Stimulated activated CD8-positive, alpha-beta memory T cell treated with anti-CD3 and anti-CD28 coated beads, Interleukin-2, amount 100 ng/mL, for 1 hour (primary cell): ENCODE measurements at places on chromosomes 6 and 20.

DNA sequence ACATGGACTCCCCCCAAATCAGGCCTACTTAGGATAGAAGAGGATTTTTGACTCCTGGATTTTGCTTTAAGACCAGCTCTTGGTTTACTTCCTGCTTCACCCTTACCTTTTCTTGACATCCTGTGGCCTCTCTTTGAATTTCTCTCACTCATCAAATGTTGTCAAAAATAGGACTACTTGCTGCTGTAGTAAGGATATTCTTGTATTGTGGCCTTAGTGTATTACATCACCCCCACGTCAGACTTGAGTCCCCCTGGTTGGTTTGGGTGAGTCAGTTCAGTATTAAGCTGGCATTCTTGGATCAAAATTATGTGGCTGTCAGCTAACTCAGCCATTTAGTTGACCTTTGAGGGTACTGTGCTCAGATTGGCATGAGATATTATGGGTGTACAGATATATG, 1.1 kb downstream of the TPX2 start:
- no peak for DNase-seq

GRCh38 chr20:50398821-50399554, 111.2 kb upstream of the PTPN1 start:
- no peak for DNase-seq

DNA sequence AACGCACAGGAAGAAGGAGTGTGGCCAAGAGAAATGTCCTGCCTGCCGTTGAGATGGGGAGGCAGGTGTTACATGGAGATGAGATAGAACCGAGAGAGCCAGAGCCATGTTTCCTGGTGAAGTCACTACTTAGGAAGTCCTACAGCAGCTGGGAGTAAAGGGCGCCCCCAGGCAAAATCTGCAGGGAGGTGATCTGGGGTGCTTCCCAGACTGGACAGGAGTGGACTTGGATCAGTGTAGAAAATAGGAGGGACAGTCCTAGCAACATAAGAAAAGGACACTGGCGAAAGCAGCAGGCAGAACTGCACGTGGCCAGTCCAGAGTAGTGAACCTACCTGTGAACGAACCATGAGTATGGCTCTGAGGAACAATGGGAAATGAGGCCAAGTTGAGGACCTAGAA, 85.3 kb downstream of the CD164 start:
- no peak for DNase-seq

DNA sequence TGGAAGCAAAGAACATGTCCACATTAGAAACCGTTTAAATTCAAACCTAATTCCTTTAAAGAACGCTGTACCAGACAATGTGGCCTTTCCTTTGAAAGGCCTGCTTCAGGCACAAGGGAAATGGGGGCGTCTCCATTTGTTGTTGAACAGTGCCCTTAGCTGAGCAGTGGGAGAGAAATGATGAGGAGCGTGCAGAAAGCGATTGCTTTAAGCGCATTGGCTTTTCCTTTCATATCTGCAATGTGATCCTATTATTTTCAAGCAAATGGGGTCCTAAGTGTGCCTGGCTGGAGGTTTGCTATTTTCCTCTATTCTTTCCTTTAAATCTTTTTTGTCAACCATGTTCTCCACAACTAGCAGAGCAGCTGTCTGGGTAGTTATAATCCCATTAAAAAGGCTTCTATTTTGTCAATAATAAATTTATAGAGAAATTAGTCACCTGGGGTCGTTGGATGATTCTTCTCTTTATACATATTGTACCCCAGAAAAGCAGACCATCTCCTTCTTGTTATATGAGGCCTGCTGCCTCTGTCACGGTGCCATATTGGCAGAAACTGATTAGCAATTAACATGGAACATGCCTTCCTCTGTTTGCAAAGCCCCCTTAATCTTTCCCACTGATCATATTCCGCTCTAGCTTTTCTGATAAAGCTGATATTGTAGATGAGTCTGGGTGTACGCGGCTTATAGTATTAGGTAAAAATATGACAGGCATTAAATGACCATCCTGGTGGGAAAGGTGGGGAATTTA, 151.1 kb upstream of the JAG1 start:
- no peak for DNase-seq

GRCh38 chr20:37418591-37419109, 72.7 kb downstream of the SRC start:
- DNase-seq = no peak

- DNase-seq = no peak
Observed at GRCh38 chr6:162670345-162670744, 57.2 kb downstream of the PRKN start.

DNA sequence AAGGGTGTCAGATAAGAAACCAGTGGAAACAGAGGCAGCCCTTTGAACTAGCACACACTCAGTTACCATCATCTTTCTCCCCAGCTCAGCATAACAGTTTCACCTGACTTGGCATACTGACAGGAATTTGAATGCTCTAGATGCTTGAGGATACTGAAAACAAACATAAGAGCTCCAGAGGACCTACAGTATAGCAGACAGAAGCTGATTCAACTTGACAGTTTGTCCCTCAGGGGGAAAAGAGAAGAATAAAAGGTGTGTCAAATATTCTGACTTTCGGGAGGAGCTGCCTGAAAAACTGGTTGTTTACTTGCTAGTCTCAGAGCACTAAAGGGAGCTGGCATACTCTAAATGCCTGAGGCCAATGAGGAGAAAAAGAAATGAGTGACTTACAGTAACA, 35.1 kb downstream of the EYS start:
- DNase-seq = no peak

DNA sequence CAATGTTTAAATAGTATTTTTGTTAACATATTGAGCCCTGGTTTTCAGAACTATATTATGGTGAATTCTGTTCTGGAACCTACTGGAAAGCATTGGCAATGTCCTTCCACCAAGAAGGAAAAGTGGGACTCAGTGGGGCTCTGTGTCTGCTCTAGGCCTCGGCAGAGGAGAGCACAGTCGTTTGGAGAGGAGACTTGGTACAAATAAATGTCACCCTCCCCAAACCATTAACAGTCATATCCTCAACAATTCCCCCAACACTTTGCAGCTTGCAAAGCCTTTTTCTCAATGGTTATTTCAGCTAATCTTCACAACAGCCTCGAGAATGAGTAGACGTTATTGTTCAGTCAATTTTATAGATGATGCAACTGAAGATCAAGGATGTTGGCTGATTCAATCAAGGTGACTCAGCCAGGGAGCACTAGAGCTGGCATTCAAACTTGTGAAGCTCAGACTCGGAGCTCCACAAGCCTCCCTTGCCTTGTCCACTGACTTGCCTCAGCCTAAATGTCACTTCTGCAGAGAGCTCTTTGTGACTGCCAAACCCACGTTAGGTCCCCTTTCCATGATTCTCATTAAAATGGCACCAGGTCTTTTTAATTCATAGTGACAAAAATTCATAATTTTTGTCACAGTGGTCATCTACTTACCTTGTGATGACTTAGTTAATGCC, 60.6 kb downstream of the TOX2 start:
- no peak for DNase-seq

- DNase-seq = no peak
Observed at GRCh38 chr6:79536585-79536953, 661 bp downstream of the LCA5 start.

DNA sequence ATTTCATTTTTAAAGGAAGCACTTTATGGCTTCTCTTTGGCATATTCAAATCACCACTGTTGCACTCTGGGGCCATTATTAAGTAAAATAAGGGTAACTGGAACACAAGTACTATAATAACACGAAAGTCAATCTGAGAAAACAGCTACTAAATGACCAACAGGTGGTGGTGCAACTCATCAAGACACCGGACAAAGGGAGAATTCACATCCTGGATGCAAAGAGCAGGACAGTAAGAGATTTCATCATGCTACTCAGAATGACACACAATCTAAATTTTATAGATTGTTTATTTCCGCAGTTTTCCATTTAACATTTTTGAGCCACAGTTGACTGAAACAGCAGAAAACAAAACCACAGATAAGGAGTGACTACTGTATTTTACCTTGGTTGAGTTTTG, 27.6 kb upstream of the LY86 start:
- DNase-seq = no peak

DNA sequence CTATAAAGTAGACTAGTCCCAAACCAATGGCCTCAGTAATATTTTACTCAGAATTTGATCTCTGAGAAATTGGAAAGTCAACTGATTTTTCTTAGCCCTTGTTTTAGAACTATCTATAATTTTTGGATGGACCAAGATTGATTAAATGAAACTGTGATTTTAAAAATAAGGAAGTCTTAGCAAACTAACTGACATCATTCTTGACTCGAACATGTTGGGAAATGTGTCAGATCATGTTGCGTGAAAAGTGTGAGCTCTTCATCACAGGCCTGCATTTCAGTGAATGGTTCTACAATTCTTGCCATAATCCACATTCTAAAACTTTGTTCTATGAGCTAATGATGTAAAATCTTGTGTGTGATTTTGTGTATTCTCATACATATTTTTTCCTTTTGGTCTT, 11.0 kb downstream of the TNFAIP3 start:
- DNase-seq = no peak

- no peak for DNase-seq
Observed at GRCh38 chr20:48705240-48706115, 122.3 kb downstream of the PREX1 start.

GRCh38 chr6:27825025-27825793, 87.0 kb downstream of the OR2B2 start:
- DNase-seq = no peak

DNA sequence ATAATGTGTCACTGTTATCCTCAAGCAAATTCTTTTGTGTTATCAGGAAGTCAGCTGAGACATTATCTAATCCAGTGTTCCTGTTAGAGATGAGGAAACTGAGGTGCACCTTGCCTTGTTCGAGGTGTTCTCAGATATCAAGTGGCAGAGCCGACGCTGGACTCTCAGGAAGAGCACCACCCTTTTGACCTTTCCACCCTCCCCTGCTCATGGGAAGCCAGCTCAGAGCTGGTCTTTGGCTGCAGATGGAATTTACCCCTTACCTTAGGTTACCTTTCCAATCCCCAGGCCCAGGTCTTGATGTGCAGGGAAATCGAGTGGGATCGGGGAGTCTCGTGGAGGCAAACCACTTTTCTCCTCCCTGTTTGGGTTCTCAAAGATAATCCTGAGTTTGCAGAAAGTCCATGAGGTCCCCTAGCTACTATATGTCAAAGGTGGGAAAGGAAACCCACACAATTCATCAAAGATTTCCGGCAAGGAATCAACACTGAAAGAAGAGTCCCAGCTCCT, 62.9 kb upstream of the PIM1 start:
- no peak for DNase-seq

DNA sequence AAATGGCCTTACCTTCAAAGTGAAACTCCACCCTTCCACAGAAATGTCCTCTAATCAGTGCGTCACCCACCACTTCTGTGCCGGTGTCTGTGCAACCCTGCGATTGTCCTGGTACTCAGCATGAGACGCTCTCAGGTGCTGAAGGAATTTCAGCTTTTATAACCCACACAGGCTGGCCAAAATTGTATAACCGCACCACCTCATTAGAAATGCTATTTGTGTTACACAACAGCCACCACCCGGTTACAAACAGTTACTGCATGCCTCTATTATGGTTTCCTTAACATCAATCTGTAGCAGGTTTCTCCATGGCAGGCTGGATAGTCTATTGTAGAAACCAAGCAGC, 51.5 kb downstream of the SLC23A2 start:
- no peak for DNase-seq

GRCh38 chr6:83160167-83160566, 32.9 kb downstream of the PGM3 start:
- DNase-seq = no peak

GRCh38 chr6:157905590-157906342, 75.9 kb upstream of the SYNJ2 start:
- no peak for DNase-seq

- no peak for DNase-seq
Observed at GRCh38 chr20:51678026-51678697, 90.0 kb downstream of the ATP9A start.

DNA sequence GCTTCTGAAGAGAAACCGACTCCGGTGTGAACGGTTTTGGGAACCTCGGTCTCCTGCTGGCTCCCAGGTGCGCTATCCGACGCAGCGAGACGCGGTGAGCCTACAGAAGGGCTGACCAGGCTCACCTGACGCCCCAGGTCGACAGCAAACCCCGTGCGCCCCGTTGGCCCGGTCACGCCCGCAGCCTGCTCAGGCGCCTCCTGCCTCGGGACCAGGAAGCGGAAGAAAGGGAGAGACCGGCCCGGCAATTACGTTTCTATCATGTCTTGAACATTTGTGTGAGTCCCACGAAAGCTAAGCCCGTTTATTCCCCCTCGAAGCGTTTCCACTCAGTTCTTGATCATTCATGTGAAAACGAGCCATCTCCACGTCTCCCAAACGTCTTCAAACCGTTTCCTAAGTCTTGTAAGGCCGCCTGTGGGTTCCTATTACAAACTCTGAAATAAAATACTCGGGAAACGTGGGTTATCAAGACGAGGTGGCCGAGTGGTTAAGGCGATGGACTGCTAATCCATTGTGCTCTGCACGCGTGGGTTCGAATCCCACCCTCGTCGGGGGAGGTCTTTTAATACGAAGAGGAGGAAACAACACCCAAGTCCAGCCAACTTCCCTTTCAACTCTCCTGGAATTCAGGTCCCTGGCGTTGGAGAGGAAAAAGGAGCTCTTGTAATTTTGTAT, 150.5 kb upstream of the PRSS16 start:
- DNase-seq = no peak

- DNase-seq = no peak
Observed at GRCh38 chr6:82264824-82265223, 17.3 kb upstream of the IBTK start.

GRCh38 chr6:13466304-13467215, 20.8 kb downstream of the GFOD1 start:
- no peak for DNase-seq

- DNase-seq = no peak
Observed at GRCh38 chr20:1448081-1448620, 18.5 kb downstream of the NSFL1C start.

GRCh38 chr6:51928320-51928719, 159.1 kb downstream of the PKHD1 start:
- no peak for DNase-seq

GRCh38 chr20:32960849-32961731, 43.1 kb downstream of the SUN5 start:
- no peak for DNase-seq

GRCh38 chr6:121549736-121550135, 114.3 kb downstream of the GJA1 start:
- no peak for DNase-seq

- DNase-seq = no peak
Observed at GRCh38 chr6:100664274-100665040, 199.7 kb upstream of the SIM1 start.

- DNase-seq = no peak
Observed at GRCh38 chr20:48724891-48725554, 102.8 kb downstream of the PREX1 start.
